Muscle of arm (tissue), 14 donors: ENCODE measurements at places on chromosomes 6 and 20. TPM values are rescaled to one million over a fixed set of nuclear protein-coding genes. Genes with fewer than 3 reads are reported as not detected.

Gene FAM162B
- polyA plus RNA-seq = 6.7 TPM

Gene SNAP25
- polyA plus RNA-seq = 6.4 TPM

Gene SLC17A1
- not detected for polyA plus RNA-seq

Gene MAFB
- polyA plus RNA-seq = 8.5 TPM

Gene OR2H1
- not detected for polyA plus RNA-seq

Gene PLA2G7
- not detected for polyA plus RNA-seq

Gene HLA-DMA
- polyA plus RNA-seq = 4.7 TPM

Gene UNC93A
- polyA plus RNA-seq = not detected

Gene SLC44A4
- 0.12 TPM for polyA plus RNA-seq

Gene EPHA7
- polyA plus RNA-seq = 7.9 TPM

Gene LKAAEAR1
- polyA plus RNA-seq = not detected

Gene MDFI
- 51.8 TPM for polyA plus RNA-seq

Gene HRH3
- 0.38 TPM for polyA plus RNA-seq

Gene ARMC2
- not detected for polyA plus RNA-seq

Gene TBC1D7
- 15.5 TPM for polyA plus RNA-seq

Gene INSM1
- polyA plus RNA-seq = 0.17 TPM

Gene ENPP1
- polyA plus RNA-seq = 20.5 TPM

Gene CST4
- not detected for polyA plus RNA-seq

Gene TREML1
- not detected for polyA plus RNA-seq

Gene TGM3
- polyA plus RNA-seq = 0.12 TPM

Gene SIRPB2
- polyA plus RNA-seq = 2.1 TPM

Gene HLA-DPB1
- polyA plus RNA-seq = 14.9 TPM

Gene CST11
- polyA plus RNA-seq = not detected

Gene ENPP5
- 5.6 TPM for polyA plus RNA-seq

Gene SLC35D3
- polyA plus RNA-seq = not detected

Gene LRRN4
- polyA plus RNA-seq = 0.21 TPM

Gene BPIFA1
- polyA plus RNA-seq = not detected

Gene PARD6B
- 0.70 TPM for polyA plus RNA-seq

Gene PRELID3B
- 55.1 TPM for polyA plus RNA-seq

Gene MRAP2
- 17.2 TPM for polyA plus RNA-seq

Gene PEX6
- polyA plus RNA-seq = 7.7 TPM

Gene GABRR2
- polyA plus RNA-seq = 4.1 TPM

Gene CAPN11
- not detected for polyA plus RNA-seq

Gene RBPJL
- not detected for polyA plus RNA-seq

Gene MYH7B
- polyA plus RNA-seq = 165 TPM

Gene TRMT6
- 10.2 TPM for polyA plus RNA-seq

Gene TMEM217
- polyA plus RNA-seq = 1.2 TPM

Gene LPIN3
- polyA plus RNA-seq = 5.0 TPM

Gene IL17F
- polyA plus RNA-seq = not detected
